ENCODE measurements at places on chromosomes 16 and 17.

DNA sequence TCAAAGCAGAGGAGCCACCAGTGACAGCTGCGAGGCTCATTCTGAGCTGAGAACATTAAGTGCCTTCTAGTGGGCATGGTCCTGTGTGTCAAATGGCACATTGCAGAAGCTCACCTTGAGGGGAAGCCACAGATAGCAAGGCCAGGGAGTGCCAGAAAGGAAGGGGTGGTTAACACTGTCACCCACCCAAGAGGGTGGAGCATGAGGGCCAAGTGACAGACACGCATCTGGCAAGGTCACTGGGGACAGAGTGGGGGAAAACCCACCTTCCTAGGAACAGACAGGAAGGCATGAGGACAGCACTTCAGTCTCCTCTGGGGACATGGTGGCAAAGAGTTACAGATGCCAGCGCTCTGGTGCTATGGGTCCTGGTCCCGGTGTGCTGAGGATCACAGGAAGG, 22.1 kb downstream of the NUBP1 start:
- DNase-seq: no peak

GRCh38 chr17:27550291-27550930, 80.6 kb upstream of the LGALS9 start:
- DNase-seq: no peak

- DNase-seq: no peak
Measured at GRCh38 chr17:11636771-11637170, 38.5 kb downstream of the DNAH9 start.

- DNase-seq: no peak
Measured at GRCh38 chr16:55242667-55243066, 81.3 kb upstream of the IRX6 start.

DNA sequence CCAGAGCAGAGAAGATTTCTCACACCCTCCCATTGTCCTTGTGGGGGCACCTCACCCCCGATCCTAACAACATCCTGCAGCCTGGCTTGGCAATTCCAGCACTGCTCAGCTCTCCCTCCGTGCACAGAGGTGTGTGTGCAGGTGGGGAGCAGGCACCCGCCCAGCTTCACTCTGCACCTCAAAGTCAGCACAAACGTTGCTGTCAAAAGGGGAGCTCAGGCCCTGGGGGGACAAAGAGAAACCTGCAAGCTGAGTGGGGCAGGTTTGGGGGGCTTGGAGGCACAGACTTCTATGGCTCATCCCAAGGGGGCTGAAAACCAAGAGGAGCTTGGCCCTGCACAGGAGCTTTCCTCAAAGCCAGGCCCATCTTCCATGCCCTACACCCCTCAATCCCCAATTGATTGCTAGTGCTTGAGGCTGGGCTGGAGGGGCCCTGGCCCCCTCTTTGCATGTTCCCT, 231.9 kb upstream of the TNRC6C start:
- no peak for DNase-seq

GRCh38 chr16:68074850-68075555, 10.2 kb upstream of the NFATC3 start:
- no peak for DNase-seq

- no peak for DNase-seq
Measured at GRCh38 chr17:28967221-28968135, 16.2 kb upstream of the PHF12 start.

GRCh38 chr17:57442401-57442823, 186.1 kb downstream of the MSI2 start:
- no peak for DNase-seq

DNA sequence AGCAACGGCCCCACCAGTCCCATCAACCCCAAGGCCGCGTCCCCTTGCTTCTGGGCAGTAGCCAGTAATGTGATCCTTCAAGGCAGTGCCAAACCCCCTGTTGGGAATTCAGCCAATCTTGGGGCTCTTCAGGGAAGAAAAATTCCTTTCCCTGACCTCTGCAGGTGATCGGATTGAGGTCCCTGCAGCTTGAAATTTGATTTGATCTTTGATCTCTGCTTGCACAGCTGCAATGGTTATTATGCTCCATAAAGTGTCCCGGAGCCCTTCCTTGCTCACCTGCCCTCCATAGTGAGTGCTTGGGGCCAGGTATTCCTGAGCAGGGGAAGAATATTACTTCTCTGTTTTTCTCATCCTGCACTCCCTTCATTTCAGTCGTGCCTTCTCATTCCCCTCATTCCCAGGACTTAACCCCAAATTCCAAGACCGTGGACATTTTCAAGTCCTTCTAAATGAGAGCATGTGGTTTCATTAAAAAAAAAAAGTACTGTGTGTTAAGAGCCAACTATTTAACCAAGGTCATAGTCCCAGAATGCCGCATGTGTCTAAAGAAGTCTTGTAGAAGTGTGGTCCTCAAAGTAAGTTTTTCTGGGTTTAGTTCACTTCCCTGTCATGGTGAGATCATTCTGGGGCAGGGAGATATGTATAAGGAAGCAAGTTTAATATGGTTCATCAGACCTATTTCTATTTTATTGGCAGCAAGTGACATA, 56.3 kb downstream of the SOX9 start:
- DNase-seq: peak; percentile 38

DNA sequence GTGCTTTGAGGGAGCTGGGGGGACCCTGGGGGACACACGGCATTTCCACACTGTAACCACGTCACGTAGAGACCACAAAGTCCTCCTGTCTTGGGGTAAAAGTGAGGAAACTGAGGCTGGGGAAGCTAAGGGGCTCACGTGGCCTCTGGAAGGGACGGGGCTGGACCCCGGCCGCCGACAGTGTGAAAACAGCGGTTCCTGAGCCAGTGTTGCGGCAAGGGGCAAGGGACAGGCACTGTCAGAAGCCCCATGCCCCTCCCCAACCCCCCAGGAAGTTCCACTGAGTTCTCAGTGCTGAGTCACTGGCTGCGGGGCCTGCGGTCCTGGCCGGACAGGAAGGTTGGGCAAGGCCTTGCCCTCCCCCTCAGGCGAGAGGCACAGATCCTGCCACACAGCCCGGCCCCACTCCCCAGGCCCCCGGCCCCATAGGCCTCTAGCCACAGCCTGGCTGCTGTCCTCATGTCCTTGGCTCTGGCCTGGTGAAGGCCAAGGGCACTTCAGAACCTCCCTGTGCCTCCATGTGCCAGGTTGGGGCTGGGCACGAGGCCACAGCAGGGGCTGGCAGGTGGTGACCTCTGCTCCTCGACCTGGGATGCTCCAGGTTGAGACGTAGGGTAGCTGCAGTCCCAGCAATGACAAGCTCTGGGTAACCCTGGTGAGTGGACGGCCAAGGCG, 5.0 kb upstream of the CCDC57 start:
- DNase-seq: peak; percentile 97

- DNase-seq: no peak
Measured at GRCh38 chr17:3895354-3895753, 2.5 kb upstream of the CAMKK1 start.

DNA sequence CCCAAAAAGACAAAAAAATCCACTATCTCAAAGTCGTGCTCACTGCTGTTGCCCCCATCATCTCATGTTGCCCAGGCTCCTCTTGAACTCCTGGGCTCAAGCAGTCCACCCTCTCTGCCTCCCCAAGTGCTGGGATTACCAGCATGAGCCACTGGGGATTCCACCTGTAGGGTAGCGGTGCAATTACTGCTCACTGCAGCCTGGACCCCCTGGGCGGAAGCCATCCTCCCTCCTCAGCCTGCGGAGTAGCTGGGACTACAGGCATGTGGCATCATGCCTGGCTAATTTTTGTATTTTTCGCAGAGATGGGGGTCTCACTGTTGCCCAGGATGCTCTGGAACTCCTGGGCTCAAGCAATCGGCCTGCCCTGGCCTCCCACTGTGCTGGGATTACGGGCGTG, 37.9 kb upstream of the BHLHA9 start:
- DNase-seq: no peak

DNA sequence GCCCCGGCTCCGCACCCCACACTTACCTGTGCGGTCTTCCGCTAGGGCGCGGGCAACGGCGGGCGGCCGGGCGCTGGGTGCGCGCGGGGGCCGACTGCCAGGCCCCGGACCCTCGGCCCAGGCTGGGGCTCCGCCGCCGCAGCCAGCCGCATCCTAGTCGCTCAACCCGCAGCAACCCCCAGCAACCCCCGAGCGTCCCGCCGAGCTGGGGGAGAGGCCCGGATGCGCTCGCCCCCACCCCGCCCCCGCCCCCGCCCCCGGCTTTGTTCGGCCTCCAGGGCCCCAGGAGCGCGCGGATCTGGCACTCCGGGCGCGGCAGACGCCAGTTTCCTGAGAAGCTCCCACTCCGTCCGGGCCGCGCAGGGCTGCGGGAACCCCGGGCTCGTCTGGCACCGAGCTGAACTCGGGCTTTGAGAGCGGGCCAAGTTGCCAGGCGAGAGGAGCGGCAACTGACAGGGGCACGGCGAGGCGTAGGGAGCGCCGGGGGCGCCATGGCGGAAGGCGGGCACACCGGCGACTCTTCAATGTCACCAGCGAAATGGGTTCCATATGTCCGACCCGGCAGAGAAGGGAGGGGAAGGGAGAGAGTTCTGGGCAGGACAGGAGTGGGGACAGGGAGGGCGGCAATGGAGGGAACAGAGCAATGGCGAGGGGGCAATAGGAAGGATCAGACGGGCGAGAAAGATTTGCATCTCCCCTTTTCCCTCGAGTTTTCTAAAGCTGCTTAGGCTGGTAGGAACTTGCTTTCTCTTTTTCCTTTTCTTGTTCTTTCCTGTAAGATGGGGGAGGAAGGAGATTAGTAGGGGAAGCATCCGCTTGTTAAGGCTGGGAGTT, 13.7 kb downstream of the HOXB4 start:
- DNase-seq: no peak

DNA sequence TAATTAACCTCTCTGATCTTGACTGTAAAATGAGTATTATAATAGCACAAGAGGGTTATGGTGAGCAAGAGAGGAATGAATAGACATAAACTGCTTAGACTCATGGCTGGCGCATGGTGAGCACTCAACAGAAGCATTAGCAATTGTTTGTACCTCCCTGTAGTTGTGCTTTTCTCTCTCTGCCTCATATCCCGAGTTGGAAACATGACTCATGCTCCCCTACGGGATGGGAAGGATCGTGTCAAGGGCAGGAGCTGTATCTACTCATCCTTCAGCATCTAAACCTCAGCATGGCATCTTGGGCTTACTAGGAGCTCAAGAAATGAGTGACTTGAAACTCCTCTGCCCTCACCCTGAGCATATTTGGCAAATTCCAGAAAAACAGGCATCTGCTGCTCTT, 299.6 kb downstream of the MAP2K4 start:
- DNase-seq: peak; percentile 70

- no peak for DNase-seq
Measured at GRCh38 chr17:50276588-50277356, 2.5 kb downstream of the TMEM92 start.

All from EL (cell line).